Memory B cell (primary cell): ENCODE measurements at places on chromosomes 12 and 14.

DNA sequence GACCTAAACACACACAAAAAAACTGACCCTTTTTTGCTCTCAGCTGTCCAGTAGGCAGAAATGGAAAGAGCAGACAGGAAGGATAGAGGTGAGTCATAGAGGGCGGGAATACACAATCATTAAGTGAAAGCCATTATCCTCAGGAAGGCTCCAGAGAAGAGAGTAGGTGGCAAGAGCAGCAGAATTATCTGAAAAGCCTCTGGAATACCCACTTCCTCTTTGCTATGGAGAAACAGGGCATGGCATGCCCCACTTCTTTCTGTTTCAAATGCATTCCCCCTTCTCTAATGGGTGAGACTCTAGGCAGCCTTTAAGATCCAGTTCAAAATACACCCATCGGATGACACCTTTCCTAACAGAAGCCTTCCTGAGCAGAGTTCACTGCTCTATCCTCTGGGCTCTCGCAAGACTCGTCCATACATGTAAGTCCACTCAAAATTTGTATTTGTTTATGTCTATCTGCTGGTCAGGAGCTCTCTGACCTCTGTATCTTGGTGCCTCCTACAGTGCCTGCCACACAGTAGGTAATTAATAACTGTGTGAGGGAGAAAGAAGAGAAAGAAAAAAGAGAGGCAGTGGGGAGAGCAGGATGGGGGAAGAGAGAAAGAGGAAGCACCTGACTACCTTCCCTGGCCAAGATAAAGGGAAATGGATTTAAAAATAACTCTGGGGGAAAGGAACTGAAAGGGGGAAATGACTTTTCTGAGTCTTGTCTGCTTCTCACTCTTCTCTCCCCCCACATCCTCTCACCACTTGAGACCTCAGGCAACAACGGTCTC lies 8.5 kb downstream of the KLHL33 start:
- peak; percentile 44 for DNase-seq

GRCh38 chr12:21651821-21652220 lies 5.8 kb downstream of the LDHB start:
- DNase-seq: no peak

- DNase-seq: no peak
Measured at GRCh38 chr12:60529723-60530122, 933.9 kb downstream of the SLC16A7 start.

DNA sequence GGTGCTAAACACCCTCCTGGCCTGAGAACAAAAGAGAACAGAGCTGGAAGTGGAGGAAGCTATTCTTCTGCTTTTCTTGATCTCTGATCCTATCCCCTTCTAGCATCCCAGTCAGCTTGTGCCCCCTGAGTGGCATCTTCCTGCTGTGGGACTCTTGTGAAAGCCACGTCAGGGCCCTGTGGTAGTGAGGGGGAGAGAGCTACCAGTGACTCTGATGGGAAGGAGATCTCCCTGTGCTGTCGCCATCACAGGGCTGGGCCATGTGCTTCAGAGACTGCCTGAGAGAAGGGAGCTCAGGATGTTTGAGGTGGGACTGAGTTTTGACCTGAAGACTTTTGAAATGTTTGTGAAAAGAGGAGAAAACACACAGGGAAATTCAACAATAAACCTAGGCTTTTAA lies 107.6 kb upstream of the FUT8 start:
- no peak for DNase-seq

DNA sequence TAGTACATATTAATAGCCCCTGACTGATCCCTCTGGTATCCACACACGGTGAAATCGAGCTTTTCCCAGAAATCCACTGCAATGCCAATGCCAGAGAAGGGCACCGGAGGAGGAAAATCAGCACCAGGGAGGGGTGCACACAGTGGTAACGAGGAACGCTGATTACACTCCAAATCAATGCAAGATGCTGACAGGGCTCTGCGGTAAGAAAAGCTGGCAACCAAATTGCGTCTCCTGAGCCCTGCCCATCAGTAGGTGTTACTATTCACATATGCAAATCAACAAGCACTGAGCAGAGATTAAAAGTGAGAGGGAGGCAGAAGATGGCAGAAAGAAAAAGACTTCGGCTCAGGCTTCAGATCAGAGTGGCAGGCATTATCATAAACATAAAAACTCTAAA lies 159.1 kb downstream of the RPS29 start:
- DNase-seq: no peak

GRCh38 chr14:56742391-56742878 lies 67.8 kb downstream of the OTX2 start:
- DNase-seq: no peak

DNA sequence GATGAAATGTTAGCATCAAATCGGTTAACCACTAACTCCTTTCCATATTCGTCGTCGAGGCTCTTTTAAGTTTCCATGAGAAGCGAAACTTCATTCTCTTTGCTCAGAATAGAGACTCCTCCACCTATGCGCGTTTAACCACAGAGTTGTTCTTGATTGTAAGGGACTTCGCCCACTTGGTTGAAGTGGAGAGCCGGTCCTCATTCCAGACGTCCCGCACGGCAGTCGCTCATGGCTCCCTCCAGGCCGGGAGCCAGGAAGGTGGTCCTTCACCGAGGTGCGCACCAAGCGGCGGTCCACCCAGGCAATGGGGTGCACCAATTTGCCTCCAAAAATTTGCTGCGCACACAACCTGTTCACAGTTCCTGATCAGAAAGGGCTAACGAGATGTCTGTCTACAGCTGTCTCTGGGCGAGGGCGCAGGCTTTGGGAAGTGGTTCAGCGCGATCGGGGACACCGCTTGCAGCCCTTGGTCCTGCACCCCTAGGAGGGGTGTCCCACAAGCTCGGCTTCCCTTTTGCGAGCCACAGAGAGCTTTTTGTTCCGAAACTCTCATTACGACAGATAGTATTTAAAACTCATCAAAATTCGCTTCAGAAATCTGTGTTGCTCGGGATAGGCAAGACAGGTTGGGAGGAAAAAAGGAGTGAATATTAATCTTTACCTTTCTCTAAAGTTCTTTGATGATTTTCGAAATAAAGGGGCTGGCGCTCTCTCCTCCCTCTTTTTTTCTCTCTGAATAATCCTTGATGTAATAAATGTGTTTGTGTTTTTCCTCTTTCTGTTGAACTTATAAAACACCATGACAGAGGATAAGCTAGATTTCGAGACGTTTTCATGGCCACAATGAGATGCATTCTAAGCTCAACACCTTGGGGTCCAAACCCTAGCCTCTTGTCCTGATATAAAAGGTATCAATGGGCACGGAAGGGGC lies 6.4 kb upstream of the ALX1 start:
- no peak for DNase-seq

GRCh38 chr12:76026643-76027063 lies 4.9 kb downstream of the PHLDA1 start:
- DNase-seq: no peak

DNA sequence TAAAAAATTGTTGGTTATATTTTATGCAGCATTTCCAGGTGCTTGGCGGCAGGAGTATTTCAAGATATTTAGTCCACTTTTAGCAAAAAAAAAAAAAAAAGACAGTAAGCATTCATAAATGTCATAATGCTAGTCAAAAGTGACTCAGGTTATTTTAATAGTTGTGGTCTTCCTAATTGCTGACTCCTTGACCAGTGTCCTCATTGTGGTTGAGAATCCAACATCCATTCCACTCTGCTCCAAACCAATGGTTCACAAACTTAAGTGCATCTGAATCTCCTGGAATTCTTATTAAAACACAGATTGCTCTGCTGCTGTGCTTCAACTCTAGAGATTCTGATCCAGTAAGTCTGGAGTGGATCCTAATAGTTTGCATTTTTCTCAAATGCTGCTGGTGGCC lies 71.4 kb downstream of the AKAP6 start:
- no peak for DNase-seq

DNA sequence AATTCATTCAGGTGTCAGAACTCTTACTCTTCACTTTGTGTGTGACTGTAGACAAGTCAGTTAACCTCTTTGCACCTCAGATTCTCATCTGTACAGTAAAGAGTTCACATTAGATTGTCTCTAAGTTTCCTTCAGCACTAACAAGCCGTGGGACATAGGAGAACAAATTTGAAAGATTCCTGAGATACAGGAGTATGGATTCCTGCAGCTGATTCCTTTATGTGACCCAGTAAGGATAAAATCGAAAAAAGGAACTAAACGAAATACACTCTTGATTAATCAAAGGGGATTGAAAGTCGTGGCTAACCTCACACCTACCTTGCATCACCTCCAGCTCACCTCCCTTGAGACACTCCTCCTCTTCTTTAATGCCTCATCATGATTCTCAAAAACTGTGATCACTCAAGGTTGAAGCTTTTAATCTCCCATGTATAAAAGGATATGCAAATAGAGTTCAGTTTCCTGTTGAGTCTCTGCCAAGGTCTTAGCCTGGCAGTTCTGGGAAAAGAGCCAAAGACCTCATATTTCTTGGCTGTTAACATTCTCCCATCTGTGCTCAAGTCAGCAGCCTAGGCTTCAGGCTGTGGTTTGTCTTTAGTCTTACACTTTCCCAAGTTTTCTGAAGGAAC lies 156.6 kb downstream of the DAD1 start:
- DNase-seq: no peak

DNA sequence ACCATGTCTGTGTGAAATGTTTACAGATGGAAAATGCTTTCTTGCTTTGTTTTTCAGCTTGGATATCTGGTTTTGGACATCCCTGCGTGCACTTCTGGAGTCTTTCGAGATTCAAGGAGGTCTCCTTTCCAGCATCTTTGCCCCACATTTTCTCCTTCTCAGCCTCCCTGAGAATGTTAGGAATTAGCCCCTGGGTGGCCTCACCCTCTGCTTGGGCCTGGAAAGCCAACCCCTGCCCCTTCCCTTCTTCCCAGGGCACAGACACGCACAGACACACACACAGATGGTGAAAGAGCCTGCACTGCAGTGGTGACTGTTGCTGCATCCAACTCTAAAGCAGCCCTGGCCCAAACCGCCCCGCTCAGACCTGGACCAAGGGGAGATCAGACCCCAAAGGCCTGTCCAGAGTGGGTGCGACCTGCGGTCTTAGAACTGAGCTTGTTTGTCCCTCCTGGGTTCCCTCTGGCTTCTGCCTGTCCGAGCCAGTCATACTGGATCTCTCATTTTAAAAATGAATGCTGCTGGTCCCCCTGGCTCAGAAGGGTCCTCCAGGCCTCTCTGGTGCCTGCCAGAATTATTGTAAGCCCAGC lies 8.7 kb upstream of the NCOR2 start:
- no peak for DNase-seq

- no peak for DNase-seq
Measured at GRCh38 chr12:23729359-23729758, 220.1 kb downstream of the SOX5 start.

- DNase-seq: no peak
Measured at GRCh38 chr12:64671681-64672080, 61.4 kb downstream of the RASSF3 start.

GRCh38 chr14:74085828-74086227 lies 1.1 kb downstream of the LIN52 start:
- DNase-seq: peak; percentile 5

GRCh38 chr12:52575256-52575655 lies 1.6 kb upstream of the KRT74 start:
- DNase-seq: no peak

GRCh38 chr14:95776798-95777534 lies 63.0 kb upstream of the TCL1A start:
- DNase-seq: no peak

DNA sequence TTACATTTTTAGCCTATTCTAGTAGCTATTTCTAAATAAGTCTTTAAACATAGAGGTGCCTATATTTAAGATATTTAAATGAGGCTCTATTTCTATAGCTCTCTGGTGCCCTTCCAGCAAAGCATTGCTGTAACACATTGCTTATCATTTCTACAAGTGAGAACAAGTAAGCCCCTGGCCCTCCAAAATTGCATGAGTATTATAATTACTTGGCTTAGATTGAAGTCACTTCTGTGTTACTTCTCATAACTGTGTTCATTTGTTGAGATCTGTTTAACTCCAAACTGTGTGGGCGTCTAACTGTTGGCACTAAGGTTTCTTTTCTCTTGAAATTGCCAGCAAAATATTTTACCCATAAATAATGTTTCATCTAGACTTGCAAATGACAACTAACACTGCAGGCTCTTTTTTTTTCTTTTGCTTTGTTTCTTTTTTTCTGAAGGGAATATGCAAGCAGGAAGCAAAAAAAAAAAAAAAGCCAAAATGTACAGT lies 66.5 kb downstream of the DAD1 start:
- DNase-seq: no peak

DNA sequence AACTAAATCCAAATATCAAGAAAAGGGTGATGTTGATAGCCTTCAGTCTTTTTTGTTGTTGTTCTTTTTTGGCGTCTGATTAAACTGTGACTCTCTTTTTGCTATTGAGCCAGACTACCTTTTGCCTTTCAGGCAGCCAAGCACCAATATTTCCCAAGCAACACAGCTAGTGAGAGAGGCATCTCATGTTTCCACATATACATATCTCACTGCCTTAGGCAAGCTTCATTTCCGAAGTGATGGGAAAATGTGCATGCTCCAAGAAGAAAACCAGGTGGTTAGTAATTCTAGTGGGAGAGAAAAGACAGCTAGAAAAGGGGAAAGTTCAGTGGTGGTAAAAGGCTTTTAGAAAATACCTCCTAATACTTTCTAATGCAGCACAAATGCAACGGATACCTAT lies 277.7 kb downstream of the TMTC2 start:
- no peak for DNase-seq

GRCh38 chr14:59464486-59465315 lies 479 bp downstream of the GPR135 start:
- peak; percentile 59 for DNase-seq

- DNase-seq: no peak
Measured at GRCh38 chr12:127503246-127503645, 763.7 kb upstream of the TMEM132C start.

GRCh38 chr12:31507966-31508365 lies 83.0 kb downstream of the DENND5B start:
- no peak for DNase-seq

GRCh38 chr12:11877102-11877826 lies 193.5 kb upstream of the BCL2L14 start:
- no peak for DNase-seq

DNA sequence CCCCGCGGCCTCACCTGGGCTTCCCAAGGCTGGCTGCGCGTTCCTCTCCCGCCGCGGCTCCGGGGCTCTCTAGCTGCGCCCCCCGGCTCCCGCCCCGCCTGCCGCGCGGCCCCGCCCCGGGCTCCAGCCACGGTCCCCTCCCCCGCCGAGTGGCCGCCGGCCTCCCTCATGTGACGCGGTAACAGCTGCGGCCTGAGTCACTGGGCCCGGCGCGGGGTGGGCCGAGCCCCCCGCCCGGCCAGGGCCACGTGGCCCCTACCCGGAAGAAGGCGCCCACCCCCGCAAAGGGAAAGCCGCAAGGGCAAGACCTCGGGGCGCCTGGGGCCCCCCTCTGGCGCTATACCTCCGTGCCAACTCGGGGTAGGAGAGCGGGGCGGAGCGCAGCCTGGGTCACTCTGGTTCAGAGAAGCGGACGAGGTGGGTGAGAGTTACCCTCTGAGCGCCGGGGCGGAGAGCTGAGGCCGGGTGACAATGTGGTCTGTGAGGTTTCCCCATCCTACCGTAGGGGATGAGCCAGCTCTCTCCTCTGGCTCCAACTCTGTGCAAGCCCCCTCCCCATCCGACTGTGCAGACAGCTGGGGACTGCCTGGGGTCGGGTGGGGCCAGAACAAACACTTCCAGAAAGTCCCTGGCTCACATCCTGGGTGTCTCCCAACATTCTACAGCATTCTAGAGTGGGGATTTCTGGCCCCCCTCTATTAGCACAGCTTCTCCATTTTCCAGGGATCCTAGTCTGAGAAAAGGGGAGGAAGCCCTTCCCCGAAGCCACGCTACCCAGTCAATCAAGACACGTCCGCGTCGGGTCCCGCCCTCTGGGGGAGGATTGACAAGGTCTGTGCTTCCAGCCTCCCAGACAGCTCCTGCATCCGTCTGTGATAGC lies at the start of gene CD63:
TSS of gene CD63 (minus strand) at position 71 of the 880 bp plus-strand sequence. CDS start 668 bp downstream, outside the sequence.
- no peak for DNase-seq
